ENCODE measurements at places on chromosomes 4 and X.

GRCh38 chr4:32672359-32672758 is 1952.2 kb downstream of the PCDH7 start:
- no peak for DNase-seq

DNA sequence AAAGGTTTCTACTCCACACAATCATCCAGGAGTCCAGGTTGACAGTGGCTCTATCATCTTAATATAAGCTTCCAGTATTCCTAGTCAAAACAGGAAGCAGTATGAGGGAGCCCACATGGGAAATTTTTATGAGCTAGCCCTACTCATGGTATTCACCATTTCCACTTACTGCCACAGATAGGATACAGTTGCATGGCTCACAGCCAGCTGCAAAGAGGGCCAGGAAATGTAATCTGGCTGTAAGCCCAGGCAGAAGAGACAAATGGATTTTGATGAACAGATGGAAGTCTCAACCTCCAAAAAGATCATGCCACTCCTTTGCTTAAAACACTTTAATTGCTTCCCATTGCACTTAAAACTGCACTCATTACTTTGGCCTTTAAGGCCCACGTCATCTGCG is 150.6 kb downstream of the ADAMTS3 start:
- DNase-seq: peak; percentile 76

GRCh38 chrX:19827088-19827487 is 60.3 kb downstream of the SH3KBP1 start:
- no peak for DNase-seq

DNA sequence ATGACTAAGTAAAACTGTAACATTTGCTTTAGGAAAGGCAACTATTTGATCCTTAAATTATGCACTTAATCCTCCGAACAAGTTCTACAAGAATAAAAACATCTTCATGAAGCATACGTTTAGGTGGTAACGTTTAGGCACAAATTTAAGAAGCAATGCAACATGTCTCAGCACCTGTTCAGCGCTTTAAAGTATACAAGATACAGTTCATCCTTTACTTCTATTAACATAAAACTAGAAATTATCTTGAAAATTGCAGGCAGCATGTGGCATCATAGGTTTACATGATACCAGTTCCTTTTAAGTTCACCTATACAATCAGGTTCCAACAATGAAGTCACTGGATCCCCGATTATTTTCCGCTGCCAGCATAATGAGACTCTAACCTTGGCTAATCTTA is 1.5 kb downstream of the PLA2G12A start:
- DNase-seq: no peak

DNA sequence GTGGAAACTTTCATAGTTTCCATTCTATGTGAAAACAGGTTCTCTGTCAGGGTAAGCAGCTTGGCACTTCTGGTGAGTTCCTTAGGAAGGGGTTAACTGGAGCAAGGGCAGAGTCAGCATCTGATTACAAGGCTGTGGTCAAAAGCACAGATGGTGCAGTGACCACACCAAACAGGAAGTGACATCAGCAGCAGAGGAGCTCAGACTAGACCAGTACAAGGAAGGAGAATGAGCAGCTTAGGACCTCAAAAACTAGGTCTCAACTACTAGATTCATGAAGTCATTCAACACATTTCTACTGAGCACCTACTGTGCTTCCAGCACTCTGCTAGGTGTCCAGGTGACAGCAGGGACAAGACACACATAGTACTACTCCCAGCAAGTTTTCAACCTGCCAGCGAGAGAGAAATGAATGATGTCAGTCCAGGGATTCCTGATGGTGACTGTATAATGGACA is 130.2 kb downstream of the AMELX start:
- no peak for DNase-seq
